ENCODE measurements at places on chromosomes 6 and 20.

DNA sequence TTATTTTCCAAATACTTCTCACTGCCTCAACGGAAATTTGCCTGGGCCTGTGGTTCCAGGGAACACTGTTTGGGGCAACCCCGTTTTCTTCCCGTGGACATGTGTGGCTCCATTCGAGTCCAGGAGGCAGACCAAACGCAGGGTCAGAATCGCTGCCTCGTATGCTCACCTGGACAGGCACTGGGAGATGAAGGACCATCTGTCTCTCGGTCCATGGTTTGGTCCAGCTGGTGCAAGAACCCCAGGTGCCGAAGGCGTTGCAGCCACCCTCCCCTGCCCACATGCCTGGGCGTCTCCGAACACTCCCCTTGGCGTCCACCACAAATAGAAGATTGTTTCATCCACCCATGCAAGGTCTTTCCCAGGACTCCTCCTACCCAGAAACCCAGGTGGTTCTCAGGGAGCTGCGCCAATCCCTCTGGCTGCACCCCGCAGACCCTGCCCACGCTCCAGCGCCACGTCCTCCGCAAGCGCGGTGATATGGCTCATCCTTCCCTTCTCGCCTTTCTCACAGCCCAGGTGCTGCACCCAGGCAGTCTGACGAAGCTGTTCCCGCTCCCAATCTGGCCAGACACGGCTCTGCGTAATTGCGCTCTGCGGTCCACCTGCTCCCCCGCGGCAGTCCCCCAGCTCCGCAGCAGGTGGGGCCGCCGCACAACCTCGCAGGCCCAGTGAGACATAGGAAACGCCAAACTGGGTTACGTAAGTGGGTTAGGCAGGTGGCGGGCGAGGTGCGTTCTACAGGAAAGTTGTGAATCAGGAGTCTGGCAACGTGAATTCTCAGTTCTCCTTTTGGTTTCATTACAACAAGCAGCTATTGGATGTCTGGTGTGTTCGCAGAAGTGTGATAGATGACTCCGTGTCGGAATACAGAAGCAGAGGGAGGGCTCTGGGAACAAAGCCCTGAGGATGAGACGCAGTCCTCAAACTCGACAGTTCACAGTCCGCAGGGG lies 146.2 kb upstream of the ECI2 start:
- DNase-seq = no peak

DNA sequence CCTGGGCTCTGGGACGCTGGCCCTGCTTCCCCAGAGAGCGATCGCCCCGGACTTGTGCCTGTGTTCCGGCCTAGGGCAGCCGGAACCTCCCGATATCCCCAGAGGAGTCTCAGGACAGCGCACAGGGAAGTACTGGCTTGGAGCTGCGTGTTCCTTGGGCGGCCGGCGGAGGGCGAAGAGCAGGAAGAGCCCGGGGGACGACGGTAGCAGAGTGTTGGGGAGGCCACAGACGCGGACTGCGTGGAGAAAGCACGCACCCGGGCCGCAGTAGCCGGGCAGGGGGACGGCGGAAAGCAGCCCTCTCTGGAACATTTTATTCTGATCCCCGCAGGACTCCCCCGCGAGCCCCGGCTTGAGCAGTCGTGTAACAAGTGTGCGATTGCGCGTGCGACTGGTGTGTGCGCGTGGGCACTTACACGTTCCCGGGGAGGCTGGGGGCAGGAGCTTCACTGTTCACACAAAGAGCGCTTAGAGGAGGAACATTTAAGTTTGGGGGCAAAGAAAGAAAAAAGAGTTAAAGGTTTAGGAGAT lies 36.1 kb downstream of the NCR2 start:
- DNase-seq = no peak

- DNase-seq = no peak
Measured at GRCh38 chr20:24303393-24304170, 165.8 kb upstream of the SYNDIG1 start.

- no peak for DNase-seq
Measured at GRCh38 chr6:44076356-44077213, 50.7 kb downstream of the MRPL14 start.

GRCh38 chr6:148244217-148244935 lies 98.3 kb upstream of the SASH1 start:
- DNase-seq = no peak

DNA sequence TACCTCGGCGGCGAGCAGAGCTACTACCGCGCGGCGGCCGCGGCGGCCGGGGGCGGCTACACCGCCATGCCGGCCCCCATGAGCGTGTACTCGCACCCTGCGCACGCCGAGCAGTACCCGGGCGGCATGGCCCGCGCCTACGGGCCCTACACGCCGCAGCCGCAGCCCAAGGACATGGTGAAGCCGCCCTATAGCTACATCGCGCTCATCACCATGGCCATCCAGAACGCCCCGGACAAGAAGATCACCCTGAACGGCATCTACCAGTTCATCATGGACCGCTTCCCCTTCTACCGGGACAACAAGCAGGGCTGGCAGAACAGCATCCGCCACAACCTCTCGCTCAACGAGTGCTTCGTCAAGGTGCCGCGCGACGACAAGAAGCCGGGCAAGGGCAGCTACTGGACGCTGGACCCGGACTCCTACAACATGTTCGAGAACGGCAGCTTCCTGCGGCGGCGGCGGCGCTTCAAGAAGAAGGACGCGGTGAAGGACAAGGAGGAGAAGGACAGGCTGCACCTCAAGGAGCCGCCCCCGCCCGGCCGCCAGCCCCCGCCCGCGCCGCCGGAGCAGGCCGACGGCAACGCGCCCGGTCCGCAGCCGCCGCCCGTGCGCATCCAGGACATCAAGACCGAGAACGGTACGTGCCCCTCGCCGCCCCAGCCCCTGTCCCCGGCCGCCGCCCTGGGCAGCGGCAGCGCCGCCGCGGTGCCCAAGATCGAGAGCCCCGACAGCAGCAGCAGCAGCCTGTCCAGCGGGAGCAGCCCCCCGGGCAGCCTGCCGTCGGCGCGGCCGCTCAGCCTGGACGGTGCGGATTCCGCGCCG lies 994 bp downstream of the FOXC1 start:
- DNase-seq = no peak

GRCh38 chr6:124389127-124389526 lies 573.1 kb upstream of the RNF217 start:
- DNase-seq = no peak

DNA sequence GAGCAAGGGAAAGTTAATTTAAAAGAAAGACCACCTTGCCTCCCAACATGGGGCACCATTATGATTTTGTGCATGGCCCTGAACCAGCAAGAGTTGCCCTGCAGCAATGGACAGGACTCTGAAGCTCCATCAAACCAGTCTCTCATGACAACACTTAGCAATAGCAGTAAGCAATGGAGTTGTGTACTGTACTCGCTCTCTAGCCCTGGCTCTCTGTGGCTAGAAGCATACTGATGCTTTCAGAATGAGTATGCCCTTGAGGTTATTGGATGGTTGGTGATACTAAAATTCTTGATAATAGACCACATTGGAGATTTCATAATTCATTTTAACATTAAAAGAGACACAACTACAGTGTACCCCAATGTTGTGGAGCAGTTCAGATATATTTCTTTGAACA lies 23.2 kb upstream of the LMBRD1 start:
- DNase-seq = no peak

DNA sequence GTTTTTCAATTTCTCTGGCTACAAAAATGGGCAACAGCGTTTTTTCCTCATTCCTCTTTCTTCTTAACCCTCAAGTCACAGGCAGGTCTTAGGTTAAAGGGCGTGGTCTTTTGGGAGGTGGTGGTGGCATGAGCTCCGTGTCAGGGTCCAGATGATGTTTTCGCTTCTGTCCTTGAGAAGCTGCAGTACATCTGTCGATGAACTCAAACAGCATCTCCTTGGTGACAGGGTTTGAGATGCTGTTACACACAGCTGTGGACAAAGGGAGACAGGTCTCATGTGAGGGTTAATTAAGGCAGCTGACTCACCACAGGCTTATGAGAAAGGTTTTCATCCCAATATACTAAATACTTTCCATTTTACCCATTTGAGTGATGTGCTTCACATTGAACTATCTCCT lies 350.8 kb downstream of the RNGTT start:
- no peak for DNase-seq

DNA sequence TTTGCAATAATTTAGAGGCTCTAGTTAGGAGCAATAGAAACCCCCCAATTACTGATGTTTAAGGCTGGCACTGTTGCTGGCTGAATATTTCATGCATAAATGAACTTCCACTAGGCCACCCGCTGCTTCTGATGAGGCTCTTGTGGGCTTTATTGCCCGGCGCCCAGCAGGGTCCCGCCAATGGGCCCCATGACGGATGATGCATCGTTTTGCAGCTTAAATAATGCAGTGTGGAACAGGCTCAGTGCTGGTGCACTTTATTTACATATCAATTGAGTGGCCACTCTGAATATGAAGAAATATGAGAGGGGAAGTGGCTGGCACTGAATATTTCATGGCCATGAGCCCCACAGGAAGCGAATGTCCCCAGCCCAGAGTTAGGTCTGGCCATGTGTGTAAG lies 155.3 kb upstream of the MAFB start:
- DNase-seq = no peak

DNA sequence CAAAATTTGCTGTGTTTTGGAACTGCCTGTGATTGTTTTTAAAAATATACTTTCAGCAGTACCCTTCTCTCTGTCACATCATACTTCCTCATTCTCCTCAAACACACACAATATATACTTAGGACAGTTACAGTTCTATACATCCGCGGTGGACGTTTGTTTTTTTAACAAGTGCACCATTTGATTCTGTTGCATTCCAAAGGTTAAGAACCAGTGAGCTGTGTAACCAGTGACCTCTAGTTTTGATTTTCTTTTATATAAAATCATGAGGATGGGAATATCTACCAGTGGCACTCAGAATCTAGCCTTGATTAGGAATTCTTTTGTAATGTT lies 152.8 kb downstream of the CARMIL1 start:
- peak; percentile 64 for DNase-seq

DNA sequence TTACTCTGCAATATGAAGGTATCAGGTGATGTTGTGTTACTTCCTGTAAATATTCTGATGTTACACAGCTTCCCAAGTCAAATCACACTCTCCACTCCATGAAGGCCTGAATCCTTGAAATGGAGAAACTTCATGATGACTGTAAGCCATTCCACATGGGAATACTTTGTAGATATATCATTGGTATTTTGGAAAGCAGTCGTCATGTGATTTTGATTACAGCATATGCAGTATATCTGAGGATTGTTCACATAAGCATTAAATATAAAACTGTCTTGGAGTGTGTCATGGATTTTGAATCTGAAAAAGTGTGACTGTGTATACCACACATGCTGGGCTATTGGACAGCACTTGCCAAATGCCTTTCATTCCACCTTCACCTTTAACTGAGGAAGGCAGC lies 118.3 kb upstream of the EXOC2 start:
- DNase-seq = no peak

- DNase-seq = no peak
Measured at GRCh38 chr20:49762940-49763766, 49.5 kb upstream of the B4GALT5 start.

DNA sequence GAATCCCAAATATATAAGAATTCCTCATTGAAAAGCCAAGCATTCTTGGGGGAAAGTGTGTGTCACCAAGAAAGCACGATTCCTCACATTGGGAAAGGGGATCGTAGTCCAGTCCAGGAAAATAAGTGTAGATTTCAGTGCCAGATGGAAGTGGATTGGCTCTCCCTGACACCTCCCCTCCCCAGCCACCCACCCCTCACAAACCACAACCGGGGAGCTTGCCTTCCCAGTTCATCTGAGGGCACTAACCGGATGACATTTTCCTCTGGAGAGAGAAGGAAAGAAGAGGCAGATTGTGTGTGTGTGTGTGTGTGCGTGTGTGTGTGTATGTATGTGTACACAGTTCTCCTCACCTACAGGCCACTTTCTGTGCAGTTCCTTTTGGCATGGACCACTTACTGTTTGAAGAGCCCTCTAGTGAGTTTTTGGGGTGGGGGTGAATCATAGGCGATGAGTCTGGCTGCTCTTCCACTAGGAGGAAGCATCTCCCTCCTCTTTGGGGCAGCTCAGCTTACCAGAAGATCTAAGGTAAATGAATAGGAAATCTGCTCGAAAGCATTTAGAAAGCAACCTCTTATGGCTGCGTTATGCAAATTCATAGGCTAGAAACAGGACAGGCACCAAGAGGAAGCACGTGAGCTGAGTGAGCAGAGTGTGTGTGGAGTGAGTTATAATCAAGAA lies 20.8 kb downstream of the DAAM2 start:
- DNase-seq = no peak

GRCh38 chr6:150119173-150119572 lies 23.7 kb upstream of the PPP1R14C start:
- no peak for DNase-seq

- no peak for DNase-seq
Measured at GRCh38 chr20:47680804-47681529, 104.3 kb downstream of the SULF2 start.

DNA sequence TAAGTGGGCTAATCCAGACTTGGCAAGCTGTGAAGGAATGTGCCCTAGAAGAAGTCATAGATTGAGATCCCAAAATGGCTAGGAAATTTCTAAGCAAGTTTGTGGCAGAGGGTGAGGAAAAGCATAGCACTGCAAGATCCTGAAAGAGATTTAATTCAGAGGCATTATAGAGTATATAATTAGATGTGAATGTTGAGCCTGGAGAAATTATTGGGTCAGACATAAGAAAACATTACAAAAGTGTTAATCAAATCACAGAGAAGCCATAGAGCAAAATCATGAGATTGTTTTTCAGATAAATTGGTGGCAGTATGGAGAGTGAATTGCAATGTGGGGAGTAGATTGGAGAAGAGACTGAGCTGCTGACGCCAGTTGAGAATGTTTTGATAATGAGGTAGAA lies 90.0 kb downstream of the CD2AP start:
- DNase-seq = no peak

DNA sequence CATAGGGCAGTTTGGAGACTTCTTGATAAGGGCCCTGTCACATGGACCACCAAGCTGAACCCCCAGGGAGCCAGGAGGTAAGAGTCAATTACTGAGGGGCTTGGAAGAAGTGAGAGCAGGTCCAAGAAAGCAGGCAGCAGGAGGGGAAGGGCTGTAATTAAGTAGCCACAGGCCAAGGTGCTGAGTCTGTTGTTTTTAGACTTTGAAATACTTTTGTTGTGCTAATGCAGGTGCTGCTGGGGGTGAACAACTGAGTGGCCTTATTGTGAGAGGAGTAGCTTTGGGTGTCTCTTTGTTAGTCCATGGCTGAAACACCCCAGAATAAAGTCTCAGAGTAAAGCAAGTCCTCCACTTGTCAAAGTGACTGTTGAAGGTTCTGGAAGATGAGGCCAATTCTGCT lies 267.0 kb upstream of the SUPT3H start:
- DNase-seq = no peak

Data from bone marrow (tissue), 2 donors.